ENCODE measurements at places on chromosomes 3 and 15.
A peak's percentile ranks its signal among the peaks of the same experiment; 100 is the strongest.

DNA sequence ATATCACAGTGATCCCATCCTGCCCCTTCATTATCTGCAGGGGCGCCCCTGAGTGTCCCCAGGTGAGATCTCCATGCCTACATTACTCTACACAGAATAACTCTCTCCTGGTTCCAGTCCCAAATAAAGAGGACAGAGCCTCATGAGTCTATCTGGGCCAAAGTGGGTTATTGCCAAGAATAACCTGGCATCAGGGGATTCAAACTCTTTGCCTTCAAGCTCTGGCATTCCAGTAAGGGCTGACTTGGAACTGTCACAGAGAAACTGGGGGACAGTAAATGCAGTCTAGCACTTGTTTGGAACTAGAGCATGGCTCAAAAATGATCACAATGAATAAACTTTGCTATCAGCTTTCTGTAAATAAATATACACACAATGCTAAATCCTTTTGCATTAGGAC lies 30.3 kb downstream of the GJD2 start:
- no peak for DNase-seq

DNA sequence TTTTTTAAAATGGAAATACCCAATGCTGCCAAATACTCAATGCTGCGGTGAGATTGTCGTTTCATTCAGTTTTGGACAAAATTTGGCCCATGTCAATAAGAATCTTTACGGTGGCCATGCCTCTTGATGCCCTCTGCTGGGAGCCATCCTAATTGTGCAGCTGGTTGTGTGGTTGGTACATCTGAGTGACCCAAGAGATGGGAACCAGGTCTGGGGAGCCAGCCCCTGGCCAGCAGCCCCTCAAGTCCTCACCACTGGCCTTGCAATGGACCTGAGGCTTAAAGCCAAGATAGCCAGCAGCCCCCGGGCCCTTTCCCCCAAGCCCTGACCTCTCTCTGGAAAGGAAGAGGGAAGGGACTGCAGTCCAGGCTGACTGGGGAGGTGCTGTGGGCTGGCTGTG lies 36.4 kb upstream of the ESYT3 start:
- no peak for DNase-seq

GRCh38 chr3:58266577-58266976 lies 29.0 kb downstream of the ABHD6 start:
- no peak for DNase-seq

GRCh38 chr15:58473724-58474123 lies 41.9 kb downstream of the LIPC start:
- DNase-seq: no peak

GRCh38 chr3:115401298-115401697 lies 222.0 kb upstream of the GAP43 start:
- DNase-seq: no peak

GRCh38 chr3:124800511-124801258 lies 70.4 kb downstream of the UMPS start:
- no peak for DNase-seq

GRCh38 chr3:138845181-138845601 lies 10.5 kb upstream of the PIK3CB start:
- no peak for DNase-seq

GRCh38 chr3:60579734-60580133 lies 671.5 kb downstream of the FHIT start:
- DNase-seq: no peak

GRCh38 chr3:11508346-11509172 lies 135.2 kb downstream of the VGLL4 start:
- DNase-seq: no peak

DNA sequence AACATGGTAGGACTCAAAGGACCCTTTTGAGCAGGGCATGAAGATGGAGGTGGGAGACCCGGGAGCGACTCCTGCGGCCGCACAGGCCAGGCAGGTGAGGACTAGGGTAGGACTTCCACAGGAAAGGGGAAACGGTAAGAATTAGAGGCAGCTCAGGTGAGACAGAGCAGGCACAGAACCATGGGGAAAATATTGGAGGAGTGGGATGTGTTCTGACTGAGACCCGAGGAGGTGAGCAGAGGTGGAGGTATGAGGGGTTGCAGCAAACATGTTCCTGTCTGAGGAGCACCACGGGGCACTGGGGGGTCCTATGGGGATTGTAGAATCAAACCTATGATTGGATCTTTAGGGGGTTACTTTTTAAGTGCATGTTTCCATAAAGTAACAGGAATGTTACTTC lies 1.4 kb upstream of the ISG20 start:
- no peak for DNase-seq

DNA sequence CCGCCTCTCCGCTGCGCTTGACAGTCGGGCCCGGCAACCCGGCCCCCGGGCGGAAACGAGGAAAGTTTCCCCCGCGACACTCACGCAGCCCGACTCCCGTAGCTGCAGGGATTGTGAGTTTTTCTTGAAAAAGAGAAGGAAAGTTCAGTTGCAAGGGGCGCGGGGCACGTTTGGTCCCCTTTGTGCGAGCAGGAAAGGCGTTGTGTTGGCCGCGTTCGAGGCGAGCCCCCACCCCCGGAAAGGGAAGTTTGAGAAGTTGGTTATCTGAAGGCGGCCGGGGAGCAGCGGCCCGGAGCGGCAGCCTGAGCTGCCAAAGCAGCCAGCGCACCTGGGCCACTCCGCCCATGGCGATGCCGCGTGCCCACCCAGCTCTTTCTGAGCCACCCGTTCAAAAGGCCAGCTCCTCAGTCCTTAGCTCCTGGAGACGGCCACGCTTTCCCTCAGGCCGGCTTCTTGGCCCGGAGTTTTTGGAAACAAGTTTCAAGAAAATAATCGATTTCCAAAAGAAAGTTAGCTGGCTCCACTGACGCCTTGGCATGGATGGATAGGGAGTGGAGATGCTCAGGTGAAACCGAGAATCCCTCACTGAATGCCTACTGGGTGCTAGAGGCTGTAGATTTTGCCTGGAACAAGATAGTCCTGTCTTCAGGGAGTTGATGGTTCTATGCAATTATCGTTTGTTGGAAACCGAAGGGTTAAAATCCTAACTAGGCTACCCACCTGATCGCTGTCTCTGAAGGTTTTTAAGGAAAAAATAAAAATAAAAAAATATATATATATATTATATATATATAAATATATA lies 832 bp downstream of the TGFBR2 start:
- no peak for DNase-seq

GRCh38 chr3:59563966-59564365 lies 514.1 kb upstream of the CFAP20DC start:
- no peak for DNase-seq

DNA sequence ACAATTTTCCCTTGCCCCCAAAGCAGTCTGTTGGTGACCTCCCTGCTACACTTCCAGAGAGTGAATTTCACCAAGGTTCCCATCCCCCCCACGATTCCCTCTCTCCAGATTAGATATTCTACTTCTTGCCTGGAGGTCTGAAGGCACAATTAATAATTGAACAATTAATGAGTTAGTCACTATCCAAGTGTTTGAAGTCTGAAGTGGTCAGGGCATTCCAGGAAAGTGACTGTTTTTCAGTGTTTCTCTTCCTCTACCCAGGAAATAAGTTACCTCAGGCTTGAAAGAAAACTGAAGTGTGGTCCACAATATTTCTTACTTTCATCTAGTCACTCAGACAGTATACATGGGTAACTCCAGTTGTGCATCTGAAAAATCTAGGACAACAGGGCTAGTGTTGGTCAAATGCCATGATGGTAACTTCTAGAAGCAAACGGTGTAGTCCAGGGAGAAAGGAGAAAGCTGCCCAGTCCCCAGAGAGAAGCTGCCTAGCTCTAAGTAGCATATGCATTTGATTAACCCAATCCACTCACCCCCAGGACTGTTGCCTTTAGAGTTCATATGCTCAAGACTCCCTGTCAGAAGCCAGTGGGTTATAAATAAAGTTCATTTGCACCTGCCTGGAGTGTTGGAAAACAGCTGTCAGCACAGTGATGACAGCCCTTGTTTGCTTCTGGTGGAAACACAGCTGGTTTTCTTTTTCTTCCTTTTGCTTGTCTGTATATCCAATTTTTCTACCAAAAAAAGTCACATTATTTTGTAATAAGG lies 2.3 kb upstream of the TM4SF4 start:
- DNase-seq: no peak

DNA sequence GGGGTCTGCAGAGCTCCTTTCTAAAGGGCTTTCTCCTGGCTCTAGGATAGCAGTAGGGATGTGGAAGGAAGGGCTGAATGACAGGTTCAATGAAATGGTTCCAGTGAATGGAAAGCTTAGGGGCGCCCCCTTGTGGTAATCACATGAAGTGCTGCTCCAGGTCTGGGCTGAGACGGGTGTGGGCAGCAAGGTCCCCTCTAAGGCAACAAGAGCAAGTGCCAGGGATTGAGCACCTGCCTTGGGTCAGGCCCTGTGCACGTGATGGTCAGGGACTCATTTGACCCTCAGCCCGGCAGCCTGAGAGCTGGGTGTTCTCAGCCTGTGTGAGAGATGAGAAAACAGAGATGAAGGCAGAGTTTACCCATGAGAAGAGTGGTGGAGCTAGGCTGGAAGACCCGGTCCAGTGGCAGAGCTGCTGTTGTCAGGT lies 12.1 kb upstream of the CX3CR1 start:
- DNase-seq: peak; percentile 64

DNA sequence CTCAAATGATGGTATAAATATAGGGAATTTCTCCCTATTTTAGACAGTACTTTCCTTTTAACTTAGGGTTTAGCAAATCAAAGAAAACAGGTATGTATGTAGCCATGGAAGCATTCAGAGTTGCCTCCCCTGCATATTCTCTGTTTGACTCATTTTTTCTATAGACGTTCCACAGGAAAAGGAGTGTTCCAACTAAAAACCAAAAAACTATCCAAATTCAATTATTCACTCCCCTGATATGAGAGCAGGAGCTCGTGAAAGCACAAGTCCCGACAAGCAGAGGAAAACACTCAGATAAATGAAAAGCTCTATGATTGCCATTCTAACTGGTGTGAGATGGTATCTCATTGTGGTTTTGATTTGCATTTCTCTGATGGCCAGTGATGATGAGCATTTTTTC lies 119.5 kb downstream of the FRMD5 start:
- DNase-seq: no peak

DNA sequence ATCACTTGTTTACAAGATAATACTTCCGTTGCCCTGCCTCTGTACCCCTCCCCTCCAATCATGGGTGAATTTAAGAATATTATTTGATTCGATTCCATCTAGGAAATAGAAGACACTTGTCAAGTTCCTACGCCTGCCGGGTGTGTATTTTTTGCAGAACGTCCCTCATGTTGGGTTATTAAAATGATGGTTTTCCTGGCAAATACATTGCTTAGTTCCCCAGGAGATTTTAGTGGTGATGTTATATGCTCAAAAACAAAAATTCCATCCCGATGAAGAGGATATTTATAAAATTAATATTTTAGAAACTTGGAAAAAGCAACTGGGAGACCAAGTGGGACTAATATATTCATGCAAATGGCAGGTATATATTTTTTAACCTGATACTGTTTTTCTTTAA lies 548.4 kb downstream of the EDEM1 start:
- no peak for DNase-seq

DNA sequence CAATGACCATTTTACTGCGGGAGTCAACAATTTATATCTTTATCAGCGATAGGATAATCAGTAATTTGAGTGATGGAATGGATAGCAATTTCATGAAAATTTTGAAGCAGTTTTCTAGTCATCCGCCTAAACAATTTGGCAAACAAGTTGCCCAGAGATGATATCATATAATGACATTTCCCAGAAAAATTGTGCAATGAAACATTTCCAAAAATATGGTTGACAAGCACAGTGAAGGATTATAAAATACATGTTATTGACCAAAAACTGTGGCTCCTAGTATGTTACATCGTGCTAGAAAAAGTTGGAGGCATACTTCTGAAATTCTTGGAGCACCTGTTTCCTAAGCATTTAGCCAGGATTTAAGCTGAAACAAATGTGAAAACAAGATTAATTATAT lies 145.1 kb downstream of the GHSR start:
- no peak for DNase-seq

DNA sequence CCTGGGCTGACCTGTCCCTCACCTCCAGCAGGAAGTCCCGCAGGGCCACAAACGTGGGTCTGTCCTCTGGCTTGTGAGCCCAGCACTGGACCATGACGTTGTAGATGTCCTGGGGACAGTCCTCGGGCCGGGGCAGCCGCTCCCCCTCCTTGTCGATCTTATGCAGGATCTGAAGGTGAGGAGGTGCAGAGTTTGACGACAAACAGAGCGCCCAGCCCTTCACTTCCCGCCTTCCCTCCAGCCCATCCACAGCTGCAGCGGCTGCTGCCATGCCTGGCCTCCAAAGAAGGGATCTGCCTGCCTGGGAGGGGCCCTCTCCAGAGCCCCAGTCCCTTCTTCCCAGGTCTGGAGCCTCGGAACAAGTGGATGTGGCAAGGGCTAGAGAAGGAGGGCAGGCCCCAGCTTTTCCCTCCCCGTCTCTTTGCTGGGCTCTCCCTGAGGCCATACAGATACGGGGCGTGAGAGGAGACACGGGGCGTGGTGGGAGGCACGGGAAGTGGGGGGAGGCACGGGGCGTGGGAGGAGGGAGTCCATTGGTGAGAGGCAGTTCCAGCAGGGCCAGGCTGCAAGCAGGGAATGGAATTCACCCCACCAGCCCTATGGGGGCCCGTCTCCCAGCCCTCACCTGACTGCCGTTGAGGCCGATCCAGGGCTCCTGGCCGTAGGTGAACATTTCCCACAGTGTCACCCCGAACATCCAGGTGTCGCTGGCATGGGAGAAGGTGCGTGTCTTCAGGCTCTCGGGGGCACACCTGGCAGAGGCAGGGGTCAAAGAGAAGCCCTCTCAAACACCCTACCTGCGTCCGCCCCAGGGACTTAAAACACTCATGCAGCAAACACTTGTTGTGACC lies 29.7 kb downstream of the TNK2 start:
- no peak for DNase-seq

GRCh38 chr3:187361835-187362234 lies 6.3 kb upstream of the RTP4 start:
- DNase-seq: no peak

DNA sequence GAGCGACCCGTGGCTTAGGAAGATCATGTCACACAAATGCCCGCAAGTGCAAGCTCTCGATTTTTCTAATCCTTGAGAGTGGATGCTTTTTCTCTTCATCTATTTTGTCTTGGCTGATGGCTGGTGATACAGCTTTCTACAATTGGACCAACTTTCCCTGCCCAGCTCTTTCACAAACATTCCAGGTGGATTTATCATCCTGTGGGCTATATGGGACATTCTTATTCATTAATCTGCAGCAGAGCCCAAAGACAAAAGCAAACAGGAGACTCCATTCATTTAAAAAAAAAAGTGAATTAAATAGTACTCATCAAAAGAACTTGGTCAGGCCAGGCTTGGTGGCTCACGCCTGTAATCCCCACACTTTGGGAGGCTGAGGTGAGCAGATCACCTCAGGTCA lies 14.2 kb upstream of the TSEN2 start:
- DNase-seq: no peak
